SK-MEL-5 (cell line): ENCODE measurements at places on chromosomes 11 and 22.

DNA sequence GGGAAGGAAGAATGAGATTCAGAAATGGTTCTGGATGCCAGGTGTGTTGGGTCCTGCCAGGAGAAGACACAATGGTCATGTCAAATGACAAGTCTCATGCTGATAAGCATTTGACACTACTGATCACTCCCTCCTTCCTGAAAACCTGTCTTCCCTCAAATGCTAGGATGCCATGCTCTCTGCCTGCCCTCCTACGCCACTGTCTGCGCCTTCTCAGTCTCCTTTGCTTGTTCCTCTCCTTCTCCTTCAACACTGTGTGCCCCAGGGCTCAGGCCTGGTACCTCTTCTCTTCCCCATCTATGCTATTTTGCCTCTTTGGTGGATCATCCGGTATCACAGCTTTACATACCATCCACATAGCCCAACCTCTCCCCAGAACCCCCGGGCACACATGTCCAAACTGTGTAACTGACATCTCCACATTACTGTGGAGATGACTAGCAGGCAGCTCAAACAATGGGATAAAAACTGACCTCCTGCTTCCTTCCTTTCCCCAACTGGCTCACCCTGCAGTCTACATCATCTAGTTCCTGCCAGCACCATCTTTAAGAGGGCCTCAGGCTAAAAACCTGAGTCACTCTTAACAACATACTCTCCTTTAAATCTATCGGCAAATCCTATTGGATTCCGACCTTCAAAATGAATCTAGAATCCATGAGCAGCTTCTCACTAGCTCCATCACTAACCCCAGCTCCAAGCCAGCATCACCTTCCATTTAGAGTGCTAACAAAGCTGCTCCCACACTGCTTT is 8.2 kb downstream of the AP1B1 start:
- no peak for DNase-seq

GRCh38 chr11:11468954-11469353 is 115.9 kb upstream of the CSNK2A3 start:
- no peak for DNase-seq

- DNase-seq, result no peak
Measured at GRCh38 chr11:27933992-27934829, 173.7 kb downstream of the KIF18A start.

DNA sequence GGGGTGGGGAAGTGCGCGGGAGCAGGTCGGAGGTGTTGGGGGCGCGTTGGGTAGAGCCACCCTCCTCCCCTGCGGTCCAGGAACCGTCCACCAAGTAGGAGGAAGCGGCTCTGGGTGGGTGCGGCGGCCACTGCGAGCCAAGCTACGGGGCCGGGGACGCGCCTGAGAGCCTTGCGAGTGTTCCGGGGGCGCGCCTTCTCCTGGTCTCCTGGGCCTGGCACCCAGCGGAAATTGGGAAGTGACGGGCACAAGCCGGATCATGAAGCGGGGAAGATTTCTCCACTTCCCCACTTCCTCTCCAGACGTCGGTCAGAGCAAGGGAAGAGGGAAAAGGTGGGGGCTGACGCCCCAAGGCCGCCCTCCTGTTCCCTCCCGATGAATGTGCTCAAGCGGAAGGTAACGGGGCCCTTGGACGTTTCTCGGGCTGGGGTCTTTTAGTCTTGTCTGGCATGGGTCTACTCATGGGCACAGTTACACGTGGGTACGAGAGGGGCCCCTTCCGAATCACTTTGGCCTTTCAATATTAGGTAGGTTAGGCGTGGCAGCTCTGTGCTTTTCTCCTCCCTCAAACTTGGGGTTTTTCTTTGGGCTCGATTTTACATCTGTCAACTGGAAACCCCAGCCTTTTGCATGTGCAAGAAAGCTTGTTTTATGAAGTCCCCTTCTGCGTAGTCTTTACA is 865 bp downstream of the RBM14 start:
- peak; percentile 55 for DNase-seq

- no peak for DNase-seq
Measured at GRCh38 chr11:13108416-13108815, 99.3 kb downstream of the RASSF10 start.

DNA sequence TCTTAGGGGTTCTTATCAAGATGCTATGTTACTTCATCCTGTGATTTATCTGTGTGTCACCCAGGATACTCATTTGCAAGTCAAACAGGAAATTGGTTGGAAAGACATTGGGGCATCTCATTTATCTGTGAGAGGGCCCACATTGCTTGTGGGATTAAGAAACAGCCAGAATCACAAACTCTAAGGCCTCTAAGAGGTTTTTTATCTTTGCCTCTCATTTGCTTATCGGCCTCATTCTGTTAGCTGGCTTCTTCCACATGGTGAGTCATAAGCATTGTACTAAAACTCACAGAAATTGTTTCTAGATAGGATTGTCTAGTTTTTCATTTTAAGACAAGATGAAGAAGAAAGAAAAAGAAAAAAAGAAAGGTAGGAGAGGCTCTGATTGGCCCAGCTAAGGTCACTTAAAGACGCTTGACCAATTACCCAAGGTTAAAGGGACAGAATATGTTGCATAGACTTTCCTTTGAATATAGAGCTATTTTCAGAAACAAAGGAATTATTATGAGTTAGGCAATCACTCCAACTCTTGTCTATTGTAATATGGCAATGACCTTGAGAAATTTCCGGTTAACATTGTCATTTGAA is 121.9 kb downstream of the ARHGAP42 start:
- DNase-seq, result peak; percentile 63

- DNase-seq, result no peak
Measured at GRCh38 chr11:125945797-125946520, at the start of gene VSIG10L2. TSS of gene VSIG10L2 (plus strand) at chr11:125946044. CDS start at chr11:125946056, 12 bp downstream.

- DNase-seq, result no peak
Measured at GRCh38 chr11:84145616-84146185, 859.5 kb upstream of the CCDC90B start.

DNA sequence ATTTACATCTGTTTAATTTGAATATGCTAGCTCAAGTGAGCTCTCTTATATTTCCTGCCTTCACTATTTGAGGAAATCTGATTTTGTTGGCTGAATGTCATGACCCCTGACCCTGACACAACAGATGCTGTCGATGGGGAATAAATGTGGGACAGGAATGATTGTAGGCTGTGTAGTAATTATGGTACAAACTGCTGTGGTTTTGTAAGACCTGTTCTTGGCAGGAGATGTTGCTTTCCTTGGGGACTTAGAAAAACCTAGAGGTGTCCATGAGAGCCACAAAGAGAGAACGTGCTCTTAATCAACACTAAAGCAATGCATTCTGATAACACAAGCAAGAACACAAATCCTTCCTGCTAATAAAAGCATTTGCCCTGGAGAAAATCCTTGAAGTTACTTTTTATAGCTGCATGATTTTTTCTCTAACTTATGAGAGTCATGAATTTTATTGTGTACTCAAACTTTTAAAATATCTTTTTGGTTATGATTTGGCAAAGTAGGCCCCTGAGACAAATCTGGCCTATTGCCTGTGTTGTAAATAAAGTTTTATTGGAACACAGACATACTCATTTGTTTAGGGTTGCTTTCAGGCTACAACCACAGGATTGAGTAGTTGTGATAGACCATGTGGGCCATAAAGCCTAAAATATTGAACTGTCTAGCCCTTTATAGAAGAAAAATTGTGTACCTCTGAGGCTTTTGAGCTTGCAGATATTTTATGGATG is 90.2 kb downstream of the DDX10 start:
- DNase-seq, result no peak

- no peak for DNase-seq
Measured at GRCh38 chr22:32518381-32518780, 43.8 kb downstream of the FBXO7 start.

- no peak for DNase-seq
Measured at GRCh38 chr11:126701520-126701897, 299.1 kb downstream of the KIRREL3 start.

- DNase-seq, result no peak
Measured at GRCh38 chr22:20647586-20648305, 126.2 kb upstream of the SERPIND1 start.

- peak; percentile 46 for DNase-seq
Measured at GRCh38 chr11:64971421-64972233, at the start of gene MAJIN. TSS of gene MAJIN (minus strand) at chr11:64972108. CDS start at chr11:64959405, 12,703 bp downstream.

DNA sequence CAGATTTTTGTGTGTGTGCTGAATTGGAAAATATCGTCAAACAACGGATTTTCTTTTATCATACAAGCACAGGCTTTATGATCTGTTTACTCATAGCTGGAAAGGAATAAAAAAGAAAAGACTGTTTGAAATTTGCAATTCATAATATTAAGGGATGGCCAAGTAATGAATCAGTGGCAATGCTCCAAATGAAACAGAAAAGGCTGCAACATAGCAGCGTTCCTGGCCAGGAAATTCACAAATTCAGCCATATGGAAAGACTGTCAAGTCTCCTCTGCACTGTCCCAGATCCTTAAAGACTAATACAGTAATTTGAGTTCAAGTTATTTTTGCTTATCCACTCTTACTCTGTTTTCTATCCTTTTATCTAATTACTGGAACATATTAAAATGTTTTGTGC is 98.2 kb downstream of the MSANTD4 start:
- no peak for DNase-seq

DNA sequence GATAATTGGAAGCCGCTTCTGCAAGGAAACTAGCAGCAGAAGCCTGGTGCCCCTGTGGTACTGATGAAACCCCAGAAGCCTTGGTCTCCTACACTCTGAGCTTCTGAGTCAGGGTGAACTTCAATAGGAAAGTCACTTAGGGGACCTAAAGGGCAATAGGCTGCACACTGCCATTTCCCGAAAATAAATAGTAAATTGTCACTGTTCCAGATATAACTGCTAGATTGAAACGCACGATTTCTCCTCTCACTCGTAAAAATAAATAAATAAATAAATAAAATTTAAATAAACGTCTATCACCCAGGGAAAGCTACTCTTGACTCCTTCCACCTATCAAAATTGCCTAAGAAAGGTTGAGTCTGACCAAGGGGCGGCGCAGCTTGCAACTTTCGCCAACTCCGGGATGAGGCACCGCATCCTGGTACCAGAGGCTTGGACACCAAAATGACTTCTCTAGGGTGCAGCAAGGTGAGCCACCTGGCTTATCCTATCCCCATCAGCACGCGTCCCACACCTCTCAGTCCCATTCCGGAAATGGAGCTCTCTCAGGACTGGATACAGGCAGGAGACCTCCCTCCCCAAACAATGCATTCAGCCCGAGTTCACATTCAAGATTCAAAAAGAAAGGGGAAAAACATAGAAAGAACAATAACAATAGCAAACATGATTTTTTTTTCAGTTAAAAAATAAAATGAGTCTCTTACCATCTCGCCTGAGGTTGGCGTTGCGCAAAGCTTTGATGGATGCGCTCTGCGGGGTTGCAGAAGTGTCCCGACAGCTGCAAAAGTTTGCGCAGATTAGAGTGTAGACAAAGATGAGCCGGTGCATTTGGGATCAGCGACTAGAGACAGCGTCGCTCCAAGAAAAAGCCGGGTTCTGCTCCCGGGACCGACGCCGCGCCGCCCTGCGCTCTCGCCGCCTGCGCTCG is 583 bp downstream of the PDGFD start:
- DNase-seq, result peak; percentile 1

GRCh38 chr11:30852645-30853044 is 266.5 kb upstream of the MPPED2 start:
- DNase-seq, result no peak

- no peak for DNase-seq
Measured at GRCh38 chr11:46504817-46505613, 88.8 kb downstream of the AMBRA1 start.

- DNase-seq, result no peak
Measured at GRCh38 chr11:35177370-35177769, 38.4 kb downstream of the CD44 start.

DNA sequence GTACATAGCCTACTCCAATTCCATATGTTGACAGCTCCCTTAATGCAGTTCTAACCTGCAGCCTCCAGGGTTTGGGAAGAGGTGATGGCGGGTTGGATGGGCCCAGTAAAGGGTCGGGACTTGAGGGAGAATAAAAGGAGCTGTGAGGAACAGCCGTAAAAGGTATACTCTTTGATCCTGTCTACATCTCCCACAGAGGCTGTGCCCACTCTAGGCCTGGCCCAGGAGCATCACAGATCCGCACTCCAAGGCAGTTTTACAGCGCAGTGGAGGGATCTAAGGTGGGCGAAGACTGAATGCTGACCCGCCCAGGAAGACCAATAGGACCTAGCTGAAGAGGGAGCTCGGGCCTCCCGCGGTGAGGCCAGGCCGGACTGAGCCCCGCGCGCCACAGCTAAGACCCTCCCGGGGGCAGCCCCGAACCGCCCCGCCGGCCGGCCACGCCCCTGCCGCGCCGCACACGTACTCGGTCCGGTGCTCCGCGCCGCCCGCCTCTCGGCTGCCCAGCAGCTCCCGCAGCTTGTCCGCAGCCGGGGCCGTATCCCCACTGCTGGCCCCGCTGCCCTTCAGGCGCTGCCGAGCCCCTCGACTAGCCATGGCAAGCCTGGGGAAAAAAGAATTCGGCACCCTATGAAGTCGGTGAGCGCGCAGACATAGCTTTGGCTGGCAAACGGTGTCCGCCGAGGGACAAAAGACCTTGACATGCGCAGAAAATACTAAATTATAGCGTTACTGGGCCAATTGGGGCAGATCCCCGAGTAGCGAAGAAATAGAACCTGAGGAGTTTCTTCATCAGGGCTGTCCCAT is at the start of gene ALG9:
Gene ALG9, minus strand, starts transcription at position 696 of the 807 bp plus-strand sequence. Its CDS starts 99 bp downstream, at position 597.
- DNase-seq, result peak; percentile 68

DNA sequence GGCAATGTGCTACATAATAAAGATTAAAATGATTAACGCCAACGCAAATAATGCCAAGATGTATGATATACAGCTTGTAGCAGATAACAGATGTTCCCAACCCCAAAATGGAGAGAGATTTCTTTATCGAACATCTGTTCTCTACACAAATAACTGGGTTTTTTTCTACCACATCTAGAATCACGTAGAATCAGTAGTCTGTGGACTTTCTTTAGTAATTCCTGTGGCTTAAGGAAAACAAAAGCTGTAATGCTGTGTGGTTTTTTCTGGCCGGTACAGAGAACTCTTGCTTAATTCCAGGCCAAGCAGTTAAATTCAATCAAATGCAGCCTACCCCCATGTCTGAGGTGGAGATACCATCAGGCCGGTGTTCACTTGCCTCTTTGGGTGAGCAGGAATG is 303.4 kb downstream of the FAT3 start:
- DNase-seq, result no peak

GRCh38 chr11:46240861-46241260 is 36.6 kb upstream of the CREB3L1 start:
- DNase-seq, result no peak

DNA sequence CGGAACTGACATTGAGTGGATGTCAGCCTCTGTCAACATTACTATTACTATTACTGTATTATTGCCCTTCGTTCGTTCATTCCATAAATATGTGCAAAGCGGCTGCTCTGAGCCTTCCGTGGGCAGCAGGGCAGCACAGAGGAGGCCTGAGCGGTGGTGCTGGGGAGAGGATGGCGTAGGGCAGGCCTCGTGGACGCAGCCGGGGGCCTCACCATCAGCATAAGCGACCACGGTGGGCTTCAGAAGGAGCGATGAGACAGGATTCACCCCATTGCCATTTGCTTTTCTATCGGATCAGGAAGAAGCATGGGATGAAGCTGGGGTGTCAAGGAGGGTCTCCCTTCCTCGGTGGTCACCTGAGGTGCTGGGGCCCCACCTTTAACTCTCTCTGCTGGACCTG is 22.7 kb downstream of the ANO1 start:
- no peak for DNase-seq

GRCh38 chr11:1502168-1502953 is 15.8 kb upstream of the MOB2 start:
- no peak for DNase-seq

GRCh38 chr11:15815246-15816195 is 540.8 kb downstream of the SOX6 start:
- peak; percentile 73 for DNase-seq
